ENCODE measurements at places on chromosomes 1 and 21.

GRCh38 chr1:71592646-71593274, 511.9 kb upstream of the ZRANB2 start:
- no peak for DNase-seq

DNA sequence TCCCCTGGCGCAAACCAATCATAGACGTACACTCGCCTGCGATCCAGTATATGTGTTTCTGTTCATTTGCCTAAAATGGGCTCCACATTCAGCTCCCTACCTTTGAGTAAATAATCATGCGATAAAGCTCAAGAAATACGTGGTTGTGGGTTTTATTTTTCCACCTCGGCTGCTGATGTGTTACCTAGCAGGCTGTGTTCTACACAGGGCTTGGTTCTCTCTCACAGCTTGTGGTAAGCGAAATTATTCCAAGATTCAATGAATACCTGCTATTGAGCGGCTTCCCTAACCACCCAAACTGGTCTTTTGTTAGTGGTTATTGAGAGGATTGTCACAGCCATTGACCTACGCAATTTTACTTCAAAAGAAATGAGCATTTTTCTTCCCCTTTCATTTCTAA, 180.2 kb downstream of the PBX1 start:
- no peak for DNase-seq

DNA sequence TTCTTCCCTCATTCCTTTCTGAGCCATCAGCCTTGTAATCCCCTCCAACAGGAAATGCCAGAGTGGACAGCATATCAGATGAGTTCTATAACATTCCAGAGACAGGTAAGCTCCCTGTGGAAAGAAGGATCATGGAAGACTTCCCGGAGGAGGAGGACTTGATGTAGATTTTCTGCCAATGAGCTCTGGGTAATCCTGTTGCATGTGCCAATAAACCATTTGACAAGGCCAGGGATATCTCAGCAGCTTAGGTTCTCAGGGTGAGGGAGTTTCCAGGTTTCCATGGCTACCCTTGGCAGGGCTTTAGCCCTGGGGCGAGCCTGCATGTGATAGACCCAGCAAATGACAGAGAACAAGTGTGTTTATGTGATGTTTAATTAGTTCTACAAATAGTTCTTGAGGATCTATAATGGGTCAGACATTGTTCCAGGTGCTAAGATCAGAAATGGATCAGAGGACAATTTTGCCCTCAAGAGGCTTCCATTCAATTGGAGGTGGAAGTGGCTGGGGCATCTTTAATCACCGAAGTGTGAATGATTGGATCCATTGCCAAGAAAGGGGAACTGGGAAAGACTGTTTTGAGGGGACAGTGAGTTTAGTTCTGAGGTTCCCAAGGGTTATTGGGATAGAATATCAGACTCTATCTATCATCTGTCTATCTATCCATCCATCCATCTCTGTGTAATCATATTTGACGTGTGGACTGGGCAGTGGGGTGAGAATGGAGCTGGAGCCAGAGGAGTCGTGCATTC, 6.9 kb downstream of the PLA2G5 start:
- DNase-seq: no peak

DNA sequence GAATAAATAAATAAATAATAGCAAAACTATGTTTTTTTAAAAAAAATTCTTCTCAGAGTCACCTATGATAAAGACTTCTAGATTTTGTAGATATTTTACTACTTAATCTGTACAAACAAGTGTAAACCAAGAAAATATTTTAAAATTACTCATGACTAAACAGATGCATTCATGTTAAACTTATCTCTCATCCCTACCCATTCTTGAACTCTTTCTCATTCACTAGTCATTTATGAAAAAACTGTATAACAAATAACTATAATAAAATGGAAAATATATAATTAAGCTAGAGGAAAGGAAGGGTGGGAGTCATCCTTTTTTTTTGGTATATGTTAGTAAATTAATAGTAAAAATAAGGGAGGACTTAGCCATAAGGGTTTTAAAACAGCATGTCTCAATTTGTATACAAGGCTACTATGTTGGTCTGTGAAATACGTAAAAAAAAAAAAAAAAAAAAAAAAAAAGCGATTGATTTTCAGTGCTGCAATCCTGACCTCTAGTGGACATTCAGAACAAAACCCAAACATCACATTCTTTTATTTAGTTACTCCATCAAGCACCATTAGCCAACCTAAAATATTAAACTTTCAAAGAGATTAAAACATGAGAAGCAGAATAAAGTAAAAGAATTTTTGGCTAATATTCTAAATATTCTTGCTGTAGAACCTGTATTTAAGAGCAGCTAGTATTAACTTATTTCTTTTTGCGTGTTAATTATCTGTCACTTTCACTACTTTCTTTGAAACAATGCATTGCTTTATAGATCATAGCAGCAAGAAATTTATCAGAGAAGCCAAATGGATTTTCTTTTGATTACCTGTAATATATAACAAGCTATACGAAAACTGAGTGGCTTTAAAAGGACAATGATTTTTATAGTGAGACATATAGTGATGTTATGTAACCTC, 255.8 kb upstream of the CACYBP start:
- DNase-seq: no peak

DNA sequence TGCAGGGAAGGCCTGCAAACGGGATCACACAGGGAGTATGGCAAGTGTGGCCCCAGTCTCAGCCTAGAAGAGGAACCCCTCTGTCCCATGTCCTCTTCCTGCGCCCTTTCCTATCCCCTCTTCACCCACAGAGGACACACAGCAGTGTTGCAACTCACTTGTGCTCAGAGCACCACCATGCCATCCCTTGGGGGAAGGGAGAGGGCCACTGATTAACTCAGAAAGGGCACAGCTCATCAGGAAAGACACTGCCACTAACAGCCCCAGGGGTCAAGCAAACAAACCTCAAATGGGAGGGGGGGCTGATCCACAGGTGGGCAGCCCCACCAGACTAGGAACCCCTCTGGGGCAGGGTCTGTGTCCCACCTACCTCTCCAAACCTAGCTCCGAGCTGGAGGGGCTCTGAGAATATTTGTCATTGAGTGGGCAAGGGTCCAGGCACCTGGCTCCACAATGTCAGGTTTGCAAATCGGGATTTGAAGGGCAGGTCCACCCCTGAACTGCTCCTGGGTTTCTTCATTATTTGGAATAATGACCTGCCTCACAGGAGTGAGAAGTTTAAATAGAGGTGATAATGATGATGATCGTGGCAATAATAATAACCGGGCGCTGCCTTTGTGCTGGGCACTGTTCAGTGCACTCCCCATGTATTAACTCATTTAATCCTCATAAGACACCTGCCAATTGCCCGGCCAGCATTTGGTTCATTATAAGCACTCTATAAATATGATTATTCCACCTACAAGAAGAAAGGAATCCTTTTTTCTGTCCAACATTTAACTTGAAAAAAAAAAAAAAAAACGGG, 1.0 kb downstream of the ALDH4A1 start:
- no peak for DNase-seq

GRCh38 chr21:31946231-31946630, 73.4 kb downstream of the HUNK start:
- DNase-seq: no peak

DNA sequence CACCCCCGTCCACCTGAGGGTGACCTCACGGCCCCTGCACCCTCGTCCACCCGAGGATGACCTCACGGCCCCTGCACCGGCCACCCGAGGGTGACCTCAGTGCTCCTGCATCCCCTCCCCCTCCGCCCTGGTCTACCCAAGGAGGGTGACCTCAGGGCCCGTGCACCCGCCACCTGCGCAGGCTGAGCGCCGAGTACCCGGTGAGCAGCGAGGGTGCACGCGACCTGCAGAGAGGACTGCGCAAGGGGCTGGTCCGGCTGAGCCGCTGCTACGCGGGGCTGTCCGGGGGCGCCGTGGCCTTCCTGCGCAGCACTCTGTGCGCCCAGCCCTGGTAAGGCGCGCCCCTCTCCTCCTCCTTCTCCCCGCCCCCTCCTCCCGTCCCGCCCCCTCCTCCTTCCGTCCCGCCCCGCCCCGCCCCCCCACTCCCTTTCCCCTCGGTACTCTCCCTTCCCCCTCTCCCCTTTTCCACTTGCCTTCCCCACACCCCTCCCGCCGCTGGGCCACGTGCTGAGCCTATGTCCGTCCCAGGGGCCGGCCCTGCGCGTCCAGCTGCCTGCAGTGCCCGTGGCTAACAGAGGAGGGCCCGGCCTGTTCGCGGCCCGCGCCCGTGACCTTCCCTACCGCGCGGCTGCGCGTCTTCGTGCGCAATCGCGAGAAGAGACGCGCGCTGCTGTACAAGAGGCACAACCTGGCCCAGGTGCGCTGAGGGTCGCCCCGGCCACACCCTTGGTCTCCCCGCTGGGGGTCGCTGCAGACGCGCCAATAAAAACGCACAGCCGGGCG, 28.4 kb downstream of the TRIM11 start:
- no peak for DNase-seq

- DNase-seq: no peak
These were observed 3.9 kb downstream of the TAS1R2 start for GRCh38 chr1:18855573-18855972.

DNA sequence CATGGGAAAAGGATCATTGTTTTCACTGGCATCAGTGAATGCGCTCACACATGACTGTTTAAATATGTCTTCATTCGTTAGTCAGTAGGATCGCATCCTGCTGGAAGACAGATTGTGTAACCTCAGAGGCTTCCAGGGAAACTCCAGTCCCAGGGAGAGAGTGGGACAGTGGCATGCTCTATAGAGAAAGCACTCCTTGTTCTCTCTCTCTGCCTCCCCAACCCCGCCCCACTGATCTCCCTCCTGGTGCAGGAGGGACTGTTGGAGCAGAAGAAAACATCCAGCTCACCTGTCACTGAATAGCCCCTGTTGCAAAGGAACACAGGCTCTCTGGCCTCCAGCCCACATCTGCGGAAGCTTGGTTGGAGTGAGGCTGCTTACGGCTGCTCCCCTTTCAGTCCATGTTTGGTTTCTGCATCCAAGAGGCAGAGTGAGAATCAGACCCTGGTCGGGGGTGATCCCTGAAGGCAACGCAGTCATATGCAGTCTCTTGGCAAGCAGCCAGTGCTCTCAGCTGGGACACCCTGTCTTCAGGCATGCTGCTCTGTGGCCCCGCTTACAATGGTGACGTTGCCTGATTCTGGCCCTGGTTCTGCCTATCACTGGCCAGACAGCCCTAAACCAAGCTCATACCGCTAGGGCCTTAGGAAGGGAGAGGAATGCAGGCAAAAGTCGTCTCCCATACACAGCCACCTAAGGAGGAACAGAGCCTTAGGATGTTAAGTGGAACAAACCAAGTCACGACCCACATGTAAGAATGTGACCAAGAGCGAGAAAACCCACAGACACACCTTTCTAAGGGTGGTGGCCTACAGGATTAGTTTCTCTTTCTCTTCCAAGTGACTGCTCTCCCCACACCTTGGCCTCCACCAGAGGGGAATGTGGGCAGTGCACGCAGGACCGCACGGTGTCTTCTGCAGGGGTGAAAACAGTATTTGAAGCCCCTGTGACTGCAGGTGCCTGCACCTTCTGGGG, 39.7 kb downstream of the BACE2 start:
- peak; percentile 8 for DNase-seq

DNA sequence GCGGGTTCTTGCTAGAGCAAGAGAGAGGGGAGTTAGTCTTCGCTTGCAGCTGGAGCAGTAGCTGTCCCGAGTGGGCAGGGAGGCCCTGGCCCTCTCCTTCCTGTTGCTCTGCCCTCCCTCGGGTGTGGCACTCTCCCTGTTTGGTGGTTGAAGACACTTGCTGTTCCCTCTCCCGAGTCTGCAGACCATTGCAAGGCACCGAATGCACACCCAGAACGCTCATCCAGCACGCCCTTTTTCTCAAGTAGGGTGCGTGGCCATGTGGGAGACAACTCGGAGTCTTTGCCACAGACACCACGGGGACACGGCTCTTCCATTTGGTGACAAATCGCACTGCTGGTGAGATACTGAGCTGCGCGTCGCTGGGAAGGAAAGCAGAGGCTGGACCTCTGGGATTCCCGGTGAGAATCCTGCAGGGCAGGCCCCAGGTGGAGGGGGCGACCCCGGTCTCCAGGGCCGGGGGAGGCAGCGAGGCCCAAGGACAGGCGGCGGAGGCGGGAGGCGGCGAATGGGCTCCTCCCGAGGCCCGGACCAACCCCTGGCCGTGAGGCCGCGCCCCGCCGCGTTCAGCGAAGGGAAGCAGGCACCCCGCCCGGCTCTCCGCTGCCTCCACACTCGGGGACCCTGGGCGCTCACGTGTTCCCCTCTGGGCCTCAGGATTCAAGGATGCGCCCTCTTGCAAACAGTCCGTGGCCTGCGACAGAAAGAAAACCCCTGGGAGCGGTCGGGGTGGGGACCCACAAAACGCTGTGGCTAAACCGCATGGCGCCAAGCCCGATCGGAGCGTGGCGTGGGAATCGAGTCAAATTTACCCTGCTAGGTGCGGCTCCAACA, 10.4 kb upstream of the TMEM200B start:
- DNase-seq: no peak

- no peak for DNase-seq
These were observed 47.7 kb downstream of the FCRL5 start for GRCh38 chr1:157504646-157505045.

- DNase-seq: no peak
These were observed 621.0 kb upstream of the NCAM2 start for GRCh38 chr21:20377250-20377649.

GRCh38 chr1:205344066-205344928, 12.4 kb downstream of the KLHDC8A start:
- DNase-seq: no peak

- no peak for DNase-seq
These were observed 443.1 kb downstream of the TTLL7 start for GRCh38 chr1:83555871-83556270.

DNA sequence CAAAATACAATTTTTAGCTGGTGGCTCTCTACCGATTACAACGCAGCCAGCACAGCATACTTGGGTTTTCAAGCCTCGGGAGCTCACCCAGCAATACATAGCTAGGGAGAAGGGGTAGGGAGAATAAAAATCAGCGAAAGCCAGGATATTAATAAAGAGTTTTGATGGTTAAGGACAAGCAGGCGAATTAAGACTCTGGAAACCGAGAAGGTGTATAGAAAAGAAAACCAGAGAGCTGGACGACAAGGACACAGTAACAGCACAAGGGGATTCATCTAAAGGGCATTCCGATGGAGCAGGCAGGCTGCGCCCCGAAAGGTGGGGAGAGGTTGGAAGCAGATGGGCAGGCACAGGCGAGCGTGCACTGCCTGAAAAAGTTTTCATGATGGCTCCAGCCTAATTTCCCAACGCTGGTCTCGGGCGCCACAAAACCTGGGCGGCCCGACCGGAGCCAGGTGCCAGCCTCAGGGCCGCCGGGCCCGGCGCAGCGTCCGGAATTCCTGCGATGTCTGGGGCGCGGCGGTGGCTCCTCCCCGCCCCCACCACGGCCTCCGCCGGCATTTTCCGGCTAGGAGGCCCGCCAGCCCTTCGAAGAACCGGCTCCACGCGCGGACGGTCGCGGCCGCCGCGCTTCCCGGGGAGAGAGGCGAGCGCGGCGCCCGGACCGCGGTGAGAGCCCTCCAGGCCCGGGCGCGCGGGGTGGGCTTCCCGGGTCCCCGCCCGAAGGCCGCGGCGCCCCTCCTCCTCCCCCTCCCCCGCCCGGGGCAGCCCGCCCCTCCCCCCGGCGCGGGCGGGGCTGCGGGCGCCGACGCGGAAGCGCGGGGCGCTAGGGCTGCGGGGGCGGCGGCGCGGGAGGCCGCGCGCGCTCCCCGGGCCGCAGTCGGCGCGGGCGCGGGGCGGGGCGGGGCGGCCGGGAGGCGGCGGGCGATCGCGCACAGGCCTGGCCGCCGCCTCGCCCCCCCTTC, 774 bp upstream of the DYRK1A start:
- DNase-seq: no peak

- no peak for DNase-seq
These were observed 18.6 kb upstream of the CEP350 start for GRCh38 chr1:179935909-179936496.

Measured in anterior cingulate cortex (tissue), 58 donors.